ENCODE measurements at places on chromosomes 12 and 14.

DNA sequence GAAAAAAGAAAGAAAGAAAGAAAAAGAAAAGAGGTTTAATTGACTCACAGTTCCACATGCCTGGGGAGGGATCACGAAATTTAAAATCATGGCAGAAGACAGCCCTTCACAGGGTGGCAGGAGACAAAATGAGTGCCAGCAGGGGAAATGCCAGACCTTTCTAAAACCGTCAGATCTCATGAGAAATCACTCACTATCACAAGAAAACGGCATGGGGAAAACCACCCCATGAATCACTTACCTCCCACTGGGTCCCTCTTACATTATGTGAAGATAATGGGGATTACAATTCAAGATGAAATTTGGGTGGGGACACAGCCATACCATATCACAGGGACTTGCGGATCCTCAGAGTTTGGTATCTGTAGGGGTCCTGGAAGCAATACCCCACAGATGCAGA lies 16.3 kb upstream of the EGLN3 start:
- DNase-seq, result no peak

- no peak for DNase-seq
Measured at GRCh38 chr14:53929871-53930715, 26.5 kb downstream of the BMP4 start.

DNA sequence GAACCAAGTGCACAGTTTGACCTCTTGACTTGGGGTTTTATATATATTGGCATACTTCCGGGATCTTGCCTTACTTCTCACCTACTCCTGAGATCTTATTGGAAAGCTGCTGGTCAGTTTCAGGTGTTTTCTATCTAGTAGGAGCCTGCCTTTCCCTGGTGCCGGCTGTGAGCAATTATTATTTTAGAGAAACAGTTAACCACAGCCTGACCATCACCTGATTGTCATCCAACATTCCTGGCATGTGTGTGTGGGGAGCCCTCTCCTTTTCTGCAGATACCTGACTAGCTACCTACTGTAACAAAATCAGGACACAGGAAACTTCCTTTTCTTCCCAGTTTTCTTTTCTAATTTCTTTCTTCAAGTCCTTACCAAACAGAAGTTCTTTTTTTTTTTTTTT lies 220.4 kb downstream of the ATP23 start:
- DNase-seq, result no peak

DNA sequence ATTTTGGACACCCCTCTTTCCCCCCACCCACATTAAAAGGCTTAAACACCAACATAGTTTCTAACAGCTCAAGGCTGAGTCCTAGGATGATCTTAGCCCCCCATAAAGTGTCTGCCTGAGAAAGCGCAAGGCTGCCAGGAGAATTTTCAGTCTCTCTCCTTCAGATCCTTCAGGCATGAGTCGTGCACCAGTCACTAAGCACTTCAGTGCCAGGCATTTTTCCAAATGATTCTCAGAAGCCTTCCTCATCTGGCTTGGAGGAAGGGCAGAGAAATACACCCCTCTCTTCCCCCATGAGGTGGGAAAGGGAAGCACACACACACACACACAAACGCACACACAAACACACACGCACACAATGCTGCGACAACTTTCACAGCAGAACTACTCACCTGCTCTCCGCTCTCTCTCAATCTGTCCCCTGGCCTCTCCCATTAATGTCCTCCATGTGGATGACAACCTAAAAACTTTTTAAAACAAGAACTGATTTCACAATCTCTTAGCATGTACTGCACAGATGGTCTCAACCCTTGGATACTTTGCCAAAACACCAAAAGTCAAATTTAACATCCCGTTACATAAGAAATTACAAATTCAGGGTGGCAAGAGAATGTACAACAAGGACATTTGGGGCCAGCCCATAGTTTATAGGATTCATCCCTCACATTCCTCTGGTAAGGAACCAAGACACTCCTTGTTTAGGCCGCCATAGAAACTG lies 49.8 kb downstream of the CKAP4 start:
- DNase-seq, result no peak

- no peak for DNase-seq
Measured at GRCh38 chr14:32343926-32344430, 14.9 kb downstream of the AKAP6 start.

All from activated T-cell treated with anti-CD3 and anti-CD28 coated beads for 4 hours (primary cell).